ENCODE measurements at places on chromosomes 13 and 19. TPM values are rescaled to one million over a fixed set of nuclear protein-coding genes. Genes with fewer than 3 reads are reported as not detected.

ZNF208 gene
- not detected for total RNA-seq

DNA sequence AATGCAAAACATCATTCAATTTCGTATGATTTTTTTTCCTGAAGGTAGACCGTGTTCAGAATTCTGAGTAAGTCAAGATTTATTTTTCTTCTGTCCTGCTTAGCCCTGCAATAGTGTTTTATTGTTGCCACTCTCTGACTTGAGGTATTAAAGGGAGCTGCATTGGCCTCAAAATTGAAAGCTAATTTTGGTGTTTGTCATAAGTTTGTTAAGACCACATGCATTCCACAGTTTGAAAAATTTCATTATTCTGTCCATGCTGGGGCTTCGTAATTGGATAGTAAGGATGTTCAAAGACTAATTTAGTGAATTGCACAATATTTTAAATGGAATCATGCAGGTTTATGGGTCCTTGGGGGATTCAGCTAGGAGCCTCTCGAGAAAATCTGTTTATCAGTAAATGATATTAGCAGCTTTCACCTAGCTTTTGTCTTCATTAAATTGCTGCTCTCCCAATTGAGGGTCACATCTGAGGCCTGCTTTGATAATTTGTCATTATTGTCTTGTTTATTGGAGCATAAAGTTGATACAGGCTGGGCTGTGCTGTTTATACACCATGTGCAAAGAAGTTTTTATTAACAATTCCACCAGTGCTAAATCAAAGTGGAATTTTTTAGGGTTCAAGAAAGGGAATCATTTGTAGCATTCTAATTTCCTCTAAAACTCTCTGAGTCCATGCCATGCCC is 339.8 kb upstream of the OBI1 start:
- DNase-seq: no peak

DNA sequence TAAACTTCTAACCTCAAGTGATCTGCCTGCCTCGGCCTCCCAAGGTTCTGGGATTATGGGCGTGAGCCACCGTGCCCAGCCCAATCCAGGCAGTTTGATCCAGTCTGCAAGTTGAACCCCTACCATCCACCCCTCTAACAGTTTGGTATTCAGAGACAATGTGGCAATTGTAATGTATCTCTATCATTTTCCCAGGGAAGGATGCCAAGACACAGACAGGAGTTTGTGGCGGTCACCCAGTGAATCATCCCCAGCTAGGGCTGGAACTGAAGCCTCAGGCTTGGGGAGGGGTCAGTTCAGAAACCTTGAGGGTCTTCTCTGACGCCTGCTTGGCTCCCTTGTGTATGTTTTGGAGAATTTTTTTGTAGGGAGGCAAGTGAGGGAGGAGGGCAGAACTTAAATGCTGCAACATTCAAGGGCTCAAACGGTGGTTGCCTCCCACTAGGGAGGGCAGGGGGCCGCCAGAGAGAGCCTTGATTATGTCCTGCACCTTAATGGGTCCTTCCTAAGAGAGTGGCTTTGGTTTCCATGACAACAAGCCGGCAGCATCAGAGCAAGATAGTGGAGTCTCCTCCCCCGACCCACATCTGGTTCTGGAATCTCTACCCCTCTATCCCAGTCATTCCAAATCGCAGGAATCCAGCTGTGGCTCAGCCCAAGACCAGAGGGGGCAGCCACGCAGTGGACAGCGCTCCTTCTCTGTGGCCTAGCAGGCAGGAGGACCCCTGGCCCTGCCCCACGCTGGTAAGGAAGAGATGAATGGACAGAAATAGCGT is 14.9 kb upstream of the FEM1A start:
- DNase-seq: no peak

DNA sequence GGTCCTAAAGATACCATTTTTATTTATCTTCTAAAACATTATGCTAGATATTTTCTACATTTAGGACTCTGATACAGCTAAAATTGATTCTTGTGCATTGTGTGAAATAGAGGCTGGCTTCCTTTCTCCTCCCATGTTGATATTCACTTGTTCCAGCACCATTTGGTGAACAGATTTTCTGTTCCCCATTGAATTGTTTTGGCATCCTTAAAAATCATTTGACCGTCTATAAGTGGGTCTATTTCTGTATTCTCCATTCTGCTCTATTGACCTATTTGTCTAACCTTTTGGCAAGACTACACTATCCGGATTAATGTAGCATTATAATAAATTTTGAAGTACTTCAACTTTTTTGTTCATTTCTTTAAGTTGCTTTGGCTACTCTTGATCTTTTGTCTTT is 2689.2 kb downstream of the PCDH9 start:
- no peak for DNase-seq

- DNase-seq: no peak
Observed at GRCh38 chr13:90122531-90122930, 1225.0 kb upstream of the MIR17HG start.
